ENCODE measurements at places on chromosomes 5 and 9. TPM values are rescaled to one million over a fixed set of nuclear protein-coding genes. Genes with fewer than 3 reads are reported as not detected.

Gene GRIA1
- 0.15 TPM for total RNA-seq

Gene SOWAHA
- total RNA-seq, result 0.17 TPM

Gene OR13C5
- not detected for total RNA-seq

Gene EQTN
- total RNA-seq, result not detected

Gene SLC34A1
- total RNA-seq, result not detected

Gene TRPM3
- 0.35 TPM for total RNA-seq

GRCh38 chr5:32613050-32613672 lies 27.8 kb downstream of the SUB1 start:
- peak; percentile 84 for DNase-seq

- DNase-seq, result no peak
Measured at GRCh38 chr9:87198716-87199115, 251.4 kb upstream of the GAS1 start.

GRCh38 chr9:98281281-98281680 lies 25.8 kb upstream of the TBC1D2 start:
- no peak for DNase-seq

- no peak for DNase-seq
Measured at GRCh38 chr9:115976781-115977180, 176.8 kb upstream of the PAPPA start.

DNA sequence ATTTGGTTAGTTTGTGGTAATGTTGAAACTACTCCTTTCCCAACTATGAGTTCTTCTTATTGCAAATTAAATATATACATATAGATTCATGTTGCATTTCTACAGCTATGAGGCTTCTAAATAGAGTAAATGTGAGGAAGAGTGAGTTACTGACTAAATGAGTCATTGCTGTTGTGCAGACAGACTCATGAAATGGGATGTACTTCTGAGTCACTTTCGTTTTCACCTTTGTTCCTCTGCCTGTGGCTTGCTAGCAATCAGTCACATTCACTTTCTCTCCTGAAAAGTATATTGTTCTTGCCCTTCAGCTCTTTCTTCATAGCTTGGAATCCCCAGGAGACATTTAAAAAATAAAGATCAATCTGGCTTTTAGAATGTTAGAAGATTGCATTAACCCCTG lies 295.5 kb upstream of the SMC2 start:
- no peak for DNase-seq

DNA sequence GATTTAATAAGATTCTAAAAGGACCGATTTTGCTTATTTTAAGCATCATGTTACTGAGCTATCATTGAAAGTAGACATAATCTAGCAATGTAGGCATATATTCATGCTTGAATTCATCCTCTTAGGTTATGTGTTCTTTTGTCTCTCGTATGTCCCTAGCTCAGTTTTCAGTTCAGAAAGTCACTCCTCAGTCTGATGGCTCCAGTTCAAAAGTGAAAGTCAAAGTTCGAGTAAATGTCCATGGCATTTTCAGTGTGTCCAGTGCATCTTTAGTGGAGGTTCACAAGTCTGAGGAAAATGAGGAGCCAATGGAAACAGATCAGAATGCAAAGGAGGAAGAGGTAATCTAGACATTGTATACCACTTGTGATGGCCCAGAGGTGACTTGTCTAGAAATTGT lies 39.2 kb downstream of the HSPA4 start:
- no peak for DNase-seq

GRCh38 chr9:106859957-106860720 lies 2.8 kb upstream of the ZNF462 start:
- DNase-seq, result peak; percentile 47

DNA sequence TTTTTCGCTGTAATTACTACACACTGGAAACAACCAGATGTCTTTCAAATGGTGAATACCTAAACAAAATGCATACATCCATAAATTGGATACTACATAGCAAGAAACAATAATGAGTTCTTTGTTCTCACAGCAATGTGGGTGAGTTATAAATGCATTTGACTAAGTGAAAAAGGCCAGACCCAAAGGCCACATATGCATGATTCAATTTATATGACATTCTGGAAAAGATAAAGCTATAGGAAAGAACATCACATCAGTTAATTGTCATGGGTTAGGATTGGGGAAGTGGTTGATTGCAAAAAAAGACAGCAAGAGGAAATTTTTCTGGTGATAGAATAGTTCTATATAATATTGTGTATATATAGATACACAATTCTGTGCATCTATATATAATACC lies 198.9 kb downstream of the CYLC2 start:
- DNase-seq, result no peak

DNA sequence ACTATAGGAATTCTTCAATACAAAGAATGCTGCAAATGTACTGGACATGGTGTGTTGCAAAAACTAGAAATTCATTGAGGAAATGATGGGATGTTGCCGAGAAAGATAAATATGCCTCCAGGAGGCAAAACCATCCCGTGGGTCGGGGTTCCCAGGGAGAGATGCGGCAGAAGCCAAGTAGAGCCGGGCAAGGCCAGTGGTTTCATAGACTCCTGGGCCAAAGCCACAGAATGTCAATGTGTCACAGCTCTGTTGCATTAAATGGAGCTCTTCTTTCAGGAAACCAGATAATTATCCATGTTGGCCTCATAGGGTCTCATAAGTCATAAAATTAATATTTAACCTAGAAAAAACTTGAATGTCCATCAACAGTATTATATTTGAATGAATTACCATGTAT lies 419.5 kb upstream of the CDH10 start:
- DNase-seq, result no peak

GRCh38 chr9:127955294-127956015 lies 17.8 kb upstream of the DPM2 start:
- peak; percentile 69 for DNase-seq

GRCh38 chr5:109161914-109162683 lies 247.7 kb downstream of the PJA2 start:
- DNase-seq, result no peak

DNA sequence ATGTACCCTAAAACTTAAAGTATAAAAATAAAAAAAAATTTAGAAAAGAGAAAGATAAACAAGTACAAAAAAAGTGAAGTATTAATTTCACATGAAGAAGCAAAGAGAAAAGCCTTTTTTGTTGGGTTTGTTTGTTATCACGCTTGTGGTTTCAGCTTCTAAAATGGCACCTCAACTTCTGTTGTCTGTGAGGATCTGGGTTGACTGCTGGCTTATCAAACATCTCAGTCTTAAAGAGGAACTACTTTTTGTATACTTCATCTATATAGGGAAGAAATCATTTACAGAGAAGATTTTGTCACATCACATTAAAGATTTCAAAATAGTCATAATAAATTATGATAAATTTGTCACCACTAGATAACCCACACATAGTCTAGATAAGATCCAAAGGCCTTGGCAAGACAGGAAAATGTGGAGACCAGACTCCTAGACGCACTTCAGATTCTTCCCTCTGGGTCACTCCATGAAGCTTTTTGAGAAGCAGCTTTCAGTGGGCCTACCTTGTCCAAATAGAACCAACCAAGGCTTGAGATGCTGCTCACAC lies 8.8 kb upstream of the ADGRV1 start:
- DNase-seq, result no peak

GRCh38 chr5:102801371-102801770 lies 46.3 kb downstream of the PAM start:
- no peak for DNase-seq

DNA sequence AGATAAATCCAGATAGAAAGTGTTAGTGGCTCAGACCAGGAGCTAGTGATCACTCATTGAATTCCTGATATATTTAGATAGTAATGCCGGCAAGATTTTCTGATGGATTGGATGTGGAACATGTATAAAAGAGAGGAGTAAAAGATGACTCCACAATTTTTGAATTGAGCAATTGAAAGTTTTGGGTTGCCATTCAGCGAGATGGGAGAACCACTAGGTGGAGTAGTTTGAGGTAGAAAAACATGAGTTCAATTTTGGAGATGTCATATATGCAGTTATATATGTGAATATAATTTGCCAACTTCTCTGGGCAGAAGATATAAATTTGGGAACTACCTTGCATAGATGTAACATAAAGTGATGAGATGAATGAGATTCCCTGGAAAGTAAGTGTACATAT lies 502.5 kb upstream of the SEMA6A start:
- no peak for DNase-seq

DNA sequence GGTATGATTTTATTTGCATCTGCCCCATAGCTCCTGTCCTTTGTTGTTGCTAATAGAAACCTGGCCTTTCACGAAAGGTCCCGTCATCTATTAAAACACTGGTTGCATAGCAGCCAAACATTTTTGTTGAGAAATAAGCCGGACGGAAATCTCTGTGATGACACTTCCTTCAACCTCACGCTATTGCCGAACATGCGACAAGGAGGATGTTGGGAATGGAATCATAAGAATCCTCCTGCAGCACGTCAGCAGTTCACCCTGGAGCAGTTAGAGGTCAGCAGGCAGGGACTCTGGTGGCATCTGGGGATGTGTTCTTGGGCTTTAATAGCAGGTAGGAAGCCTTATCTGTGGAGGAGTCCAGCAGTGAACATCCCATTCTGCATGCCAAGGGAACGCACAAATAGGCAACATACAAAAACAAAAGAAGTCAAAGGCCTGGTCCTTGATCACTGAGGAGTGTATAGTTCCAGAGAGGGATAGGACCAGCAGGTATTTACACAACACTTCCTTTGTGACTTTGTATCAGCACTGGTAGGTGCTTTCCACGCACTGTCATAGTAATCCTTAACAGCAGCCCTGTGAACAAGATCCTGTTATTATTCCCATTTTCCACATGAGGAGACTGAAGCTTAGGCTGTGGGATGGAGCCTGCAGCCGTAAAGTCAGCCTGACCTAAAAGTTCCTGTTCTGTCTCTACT lies 33.4 kb downstream of the ARHGAP26 start:
- DNase-seq, result no peak

DNA sequence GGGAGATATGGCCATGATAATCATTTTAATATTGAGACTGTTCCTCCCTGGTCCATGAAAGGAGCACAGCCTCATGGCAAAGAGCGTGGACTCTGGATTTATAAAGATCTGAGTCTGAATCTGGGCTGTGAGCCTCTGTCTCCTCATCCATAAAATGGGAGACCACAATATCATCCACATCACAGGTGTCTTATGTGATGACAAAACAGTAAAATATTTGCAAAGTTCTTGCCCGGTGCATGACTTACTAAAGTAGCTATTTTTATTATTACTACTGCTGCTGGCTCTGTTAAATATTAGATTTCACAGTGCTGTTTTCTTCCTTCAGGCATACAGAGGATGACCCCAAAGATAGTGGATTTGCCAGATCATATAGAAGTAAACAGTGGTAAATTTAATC lies 74.1 kb downstream of the TEK start:
- no peak for DNase-seq
